ENCODE measurements at places on chromosomes 5 and 9.

DNA sequence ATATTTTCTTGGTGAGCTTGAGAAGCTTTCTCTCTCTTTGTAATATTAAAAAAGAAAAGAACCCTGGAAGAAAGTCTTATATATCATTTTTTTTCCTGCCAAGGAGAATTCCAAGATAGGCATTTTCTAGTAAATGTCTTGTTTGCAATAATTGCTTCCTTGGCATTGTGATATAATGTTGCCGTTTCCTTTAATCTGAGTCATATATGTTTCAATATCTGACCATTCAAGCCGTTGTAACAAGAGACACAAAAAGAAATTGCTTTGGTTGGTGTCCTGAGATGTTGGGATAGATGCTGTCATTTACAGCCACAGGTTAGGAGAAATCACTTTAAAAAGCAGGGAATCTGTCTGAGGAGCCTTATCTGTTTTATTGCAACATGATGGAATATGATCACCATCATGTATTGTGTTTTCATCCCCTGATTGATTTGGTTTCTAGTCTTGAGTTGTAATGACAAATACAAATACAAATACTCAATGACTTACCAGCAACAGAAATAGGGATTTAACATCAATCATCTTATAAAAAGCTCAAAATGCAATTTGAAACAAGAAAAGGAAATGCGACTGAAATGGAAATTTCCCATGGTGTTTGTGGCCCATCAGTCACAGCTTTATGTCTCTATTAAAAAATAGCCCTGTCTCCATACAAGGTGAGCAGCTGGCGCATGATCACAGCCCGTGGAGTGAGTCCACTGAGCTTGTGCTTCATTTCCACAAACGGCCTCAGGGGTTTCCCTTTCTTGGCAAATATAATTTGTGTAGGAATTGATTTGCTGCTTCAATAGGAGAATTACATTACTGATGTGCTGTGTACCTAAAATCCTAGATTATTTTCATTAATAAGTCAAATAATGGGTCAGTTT, 250.1 kb upstream of the TRPC7 start:
- no peak for DNase-seq

GRCh38 chr5:131305906-131306305, 42.1 kb downstream of the CDC42SE2 start:
- no peak for DNase-seq

- no peak for DNase-seq
Observed at GRCh38 chr5:179607160-179607931, 16.1 kb downstream of the HNRNPH1 start.

- no peak for DNase-seq
Observed at GRCh38 chr5:157460921-157461792, 1.1 kb downstream of the NIPAL4 start.

GRCh38 chr5:119578937-119579336, 50.4 kb upstream of the FAM170A start:
- DNase-seq, result no peak

GRCh38 chr5:115209279-115209678, 39.6 kb upstream of the TRIM36 start:
- DNase-seq, result no peak

GRCh38 chr5:161975350-161975749, 92.2 kb upstream of the GABRG2 start:
- no peak for DNase-seq

- DNase-seq, result no peak
Observed at GRCh38 chr5:116702776-116703175, 128.2 kb upstream of the SEMA6A start.

GRCh38 chr5:169085636-169086035, 215.3 kb downstream of the SLIT3 start:
- no peak for DNase-seq

DNA sequence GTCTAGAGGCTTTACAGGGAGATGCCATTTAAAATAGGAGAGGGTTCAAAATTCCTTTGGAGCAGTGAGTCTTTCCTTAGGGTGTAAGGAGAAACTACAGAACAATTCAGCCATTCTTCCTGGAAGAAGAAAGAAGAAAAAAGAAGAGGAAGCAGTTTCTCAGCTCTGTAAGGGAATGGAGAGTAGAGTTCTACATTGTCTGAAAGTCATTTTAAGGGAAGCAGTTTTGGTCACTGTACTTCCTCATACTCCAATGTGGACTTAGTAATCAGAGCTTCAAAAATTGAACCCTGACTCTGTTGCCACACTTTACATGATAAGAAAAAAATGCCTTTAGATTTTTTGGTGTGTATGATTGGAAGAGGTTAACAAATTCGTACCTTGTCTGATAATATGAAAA, 122.4 kb downstream of the LRRC70 start:
- DNase-seq, result no peak

GRCh38 chr9:136902259-136902821, 16.0 kb downstream of the TRAF2 start:
- DNase-seq, result peak; percentile 32

DNA sequence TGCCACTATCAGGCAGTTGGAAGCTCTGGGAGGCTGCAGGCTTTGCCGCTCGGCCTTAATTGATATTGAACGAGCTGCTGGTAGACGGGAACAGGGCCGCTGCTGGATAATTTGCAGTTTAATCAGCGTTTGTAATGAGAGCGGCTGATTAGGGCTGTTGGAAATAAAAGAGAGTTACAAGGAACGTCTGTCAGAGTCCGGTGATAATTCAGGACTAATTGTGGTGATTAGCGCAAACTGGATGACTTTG, 68.2 kb upstream of the TBCA start:
- no peak for DNase-seq

GRCh38 chr9:119781886-119782285, 412.7 kb upstream of the BRINP1 start:
- no peak for DNase-seq

- peak; percentile 90 for DNase-seq
Observed at GRCh38 chr5:171667341-171668096, 118.1 kb upstream of the SMIM23 start.

- no peak for DNase-seq
Observed at GRCh38 chr5:149948993-149949392, 4.4 kb upstream of the PDE6A start.

GRCh38 chr5:16510098-16510497, 44.5 kb upstream of the ZNF622 start:
- DNase-seq, result no peak

GRCh38 chr9:35675204-35675603, 1.5 kb downstream of the CA9 start:
- DNase-seq, result no peak

DNA sequence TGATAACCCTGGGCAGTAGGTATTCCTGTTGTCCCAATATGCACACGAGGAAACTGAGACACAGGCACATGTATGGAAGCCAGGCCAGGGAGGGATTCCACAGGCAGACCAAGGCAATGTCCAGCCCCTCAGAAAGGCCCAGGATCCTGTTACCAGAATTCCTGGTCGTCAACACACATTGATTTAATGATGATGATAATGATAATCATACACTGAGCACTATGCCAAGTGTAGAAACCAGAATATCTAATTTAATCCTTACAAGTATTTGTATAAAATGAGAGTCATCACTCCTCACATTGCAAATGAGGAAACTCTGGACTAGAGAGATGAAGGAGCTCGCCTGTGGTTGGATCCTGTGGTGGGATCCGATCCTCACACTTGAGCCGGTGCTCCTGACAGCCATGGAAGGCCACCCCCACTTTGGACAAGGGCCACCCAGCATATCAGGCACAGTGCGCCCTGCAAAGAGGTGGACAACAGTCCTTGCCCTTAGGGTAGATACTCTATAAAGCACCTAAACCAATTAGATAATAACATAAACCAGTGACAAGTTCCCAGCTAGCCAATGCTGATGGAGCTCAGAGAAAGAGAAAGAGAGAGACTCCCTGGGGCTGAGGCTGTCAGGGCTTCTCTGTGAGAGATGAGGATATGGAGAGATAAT, 185.3 kb downstream of the SLIT3 start:
- no peak for DNase-seq

DNA sequence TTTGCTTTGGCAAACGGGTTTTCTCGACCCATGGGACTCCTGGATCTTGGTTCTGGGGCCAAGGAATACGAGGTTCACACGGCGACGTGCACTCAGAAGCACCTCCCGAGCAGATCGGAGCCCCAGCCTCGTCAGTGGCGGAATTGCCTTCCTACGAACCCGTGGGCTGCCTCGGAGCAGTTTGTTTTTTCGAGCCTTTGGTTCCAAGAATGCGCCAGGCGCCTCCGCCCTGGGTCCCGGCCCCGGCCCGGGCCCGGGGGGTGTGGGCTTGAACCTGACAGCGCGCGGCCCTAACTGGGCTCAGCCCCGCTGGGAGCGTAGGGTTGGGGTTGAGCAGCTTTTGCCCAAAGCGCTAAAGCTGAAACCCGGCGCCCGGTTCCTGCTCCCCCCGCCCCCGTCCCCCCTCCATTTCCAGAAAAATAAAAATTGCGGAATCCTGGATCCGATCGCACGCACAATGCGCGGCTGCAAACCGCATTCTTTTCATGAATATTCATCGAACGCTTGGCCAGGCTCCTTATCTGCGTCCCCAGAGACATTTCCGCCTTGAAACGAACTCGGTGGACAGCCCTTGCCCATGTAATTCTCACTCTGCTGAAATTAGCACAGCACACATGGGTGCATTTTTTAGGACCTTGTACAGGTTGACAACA, 1.0 kb downstream of the BASP1 start:
- peak; percentile 57 for DNase-seq

GRCh38 chr5:159218595-159219023, 9.3 kb upstream of the RNF145 start:
- DNase-seq, result no peak
